HCT116 (cell line): ENCODE measurements at places on chromosomes 5 and 9. TPM values are rescaled to one million over a fixed set of nuclear protein-coding genes. Genes with fewer than 3 reads are reported as not detected.
A peak's percentile ranks its signal among the peaks of the same experiment; 100 is the strongest.

GRCh38 chr9:23850242-23850689 is 24.2 kb upstream of the ELAVL2 start:
- H3K4me3 ChIP-seq = no peak overlapping the region
- DNase-seq = no peak
- no peaks in the 10 kb centered on the region for H3K4me1 ChIP-seq
- H3K27me3 ChIP-seq = no peaks in the 10 kb centered on the region

Gene FAM151B
- total RNA-seq = 1.2 TPM

DNA sequence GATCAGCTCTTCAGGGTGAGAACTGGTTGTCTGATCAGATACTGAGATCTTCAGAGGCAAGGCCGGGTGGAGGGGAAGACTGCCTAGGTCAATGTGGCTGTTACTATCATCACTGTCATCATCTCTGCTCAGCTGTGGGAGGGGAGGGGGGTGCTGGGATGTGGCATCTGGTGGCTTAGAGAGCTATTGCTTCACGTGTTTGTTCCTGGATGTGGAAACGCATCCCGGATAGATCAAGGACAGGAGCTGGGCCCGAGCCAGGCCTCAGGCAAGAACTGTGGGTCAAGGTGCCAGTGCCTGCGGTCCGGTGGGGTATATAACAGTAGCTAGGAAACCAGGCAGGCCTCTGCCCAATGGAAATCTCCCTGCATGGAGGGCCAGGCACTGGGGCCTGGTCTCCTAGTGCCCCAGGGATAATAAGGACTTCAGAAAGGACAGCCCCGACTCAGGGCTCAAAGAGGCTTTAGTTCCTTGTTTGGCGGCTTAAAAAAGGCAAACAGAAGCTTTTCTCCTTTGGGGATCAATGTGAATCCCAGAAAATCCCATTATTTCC is 30.3 kb upstream of the TIFAB start:
- H3K27ac ChIP-seq = no peak overlapping the region
- no peaks in the 10 kb centered on the region for H3K4me1 ChIP-seq
- no peak for DNase-seq
- H3K4me3 ChIP-seq = no peak overlapping the region
- H3K27me3 ChIP-seq = no peaks in the 10 kb centered on the region

Gene KIF4B
- 0.12 TPM for total RNA-seq

Gene C9
- 0.34 TPM for total RNA-seq

DNA sequence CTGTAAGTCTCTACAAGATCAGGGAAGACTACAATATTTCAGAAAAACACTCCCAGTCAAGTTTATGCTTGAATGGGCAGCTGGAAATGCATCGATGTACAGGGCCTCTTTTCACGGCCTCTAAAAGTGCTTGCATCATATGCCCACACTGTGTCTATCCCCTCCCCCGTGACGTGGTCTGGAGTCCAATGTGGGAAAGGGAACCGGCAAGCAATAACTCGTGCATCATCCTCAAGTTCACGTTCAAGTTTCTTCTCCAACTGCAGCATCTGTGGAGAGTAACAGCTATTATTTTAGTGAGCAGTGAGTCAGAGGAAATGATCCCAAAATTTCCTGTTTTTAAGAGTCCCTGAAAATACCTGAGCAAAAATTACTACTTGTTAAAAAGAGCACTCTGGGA is 22.3 kb downstream of the ATPSCKMT start:
- no peak overlapping the region for H3K4me3 ChIP-seq
- H3K27me3 ChIP-seq = no peaks in the 10 kb centered on the region
- no peaks in the 10 kb centered on the region for H3K4me1 ChIP-seq
- DNase-seq = no peak

- H3K27ac ChIP-seq = no peak overlapping the region
- no peaks in the 10 kb centered on the region for H3K4me1 ChIP-seq
- no peaks in the 10 kb centered on the region for H3K27me3 ChIP-seq
Observed at GRCh38 chr5:116507051-116507537, 67.5 kb downstream of the SEMA6A start.

DNA sequence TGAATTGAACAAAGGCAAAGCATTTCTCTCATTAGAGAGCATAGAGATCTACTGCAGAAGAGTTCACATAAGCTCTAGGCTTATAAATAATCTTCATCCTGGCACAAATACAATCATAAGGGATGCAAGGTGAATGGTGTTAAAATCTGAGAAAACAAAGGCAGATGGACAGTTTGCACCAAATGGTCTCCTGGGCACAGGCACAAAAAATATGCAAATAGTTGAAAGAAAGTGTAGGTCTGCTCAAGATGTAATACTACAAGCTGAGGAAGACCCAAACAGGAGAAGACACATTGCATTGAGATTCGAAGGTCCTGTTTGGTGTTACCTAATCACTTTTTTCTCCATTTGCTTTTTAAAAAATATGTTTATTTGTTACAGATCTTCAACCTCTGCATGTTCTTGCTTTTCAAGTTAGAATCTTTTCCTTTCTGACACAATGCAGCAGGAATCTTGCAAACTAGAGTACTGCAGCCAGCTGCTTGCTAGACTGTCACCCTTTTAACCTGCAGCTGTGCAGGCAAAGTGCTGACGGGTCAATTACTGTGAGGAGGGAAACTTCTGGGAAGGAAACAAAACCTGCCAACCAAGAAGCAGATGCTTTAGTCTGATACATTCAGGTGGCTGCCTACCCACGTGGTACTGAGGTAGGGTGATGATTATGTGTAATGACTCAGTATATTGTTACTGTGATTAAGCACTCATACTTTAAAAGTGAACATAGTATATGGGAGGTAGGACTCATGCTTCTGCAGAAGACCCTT is 1048.6 kb upstream of the SEMA6A start:
- H3K4me1 ChIP-seq = no peaks in the 10 kb centered on the region
- no peaks in the 10 kb centered on the region for H3K36me3 ChIP-seq

DNA sequence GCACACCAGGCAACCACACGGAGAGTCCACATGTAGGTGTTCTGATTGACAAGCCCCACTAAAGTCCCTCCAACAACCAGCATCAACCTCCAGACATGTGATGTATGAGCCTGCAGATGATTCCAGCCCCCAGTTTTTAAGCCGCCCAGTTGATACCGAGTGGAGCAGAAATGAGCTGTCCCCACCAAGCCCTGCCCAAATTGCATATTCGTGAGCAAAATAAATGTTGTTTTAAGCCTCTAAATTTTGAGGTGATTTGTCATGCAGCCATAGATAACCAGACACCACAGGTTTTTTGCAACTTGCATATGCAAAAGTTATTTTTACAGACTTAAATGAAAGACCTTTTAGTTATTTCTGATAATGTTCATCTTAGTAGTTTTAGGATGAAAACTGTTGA is 187.7 kb downstream of the PIK3R1 start:
- H3K4me1 ChIP-seq = peaks cover 14% of the 10 kb centered on the region; the same call in 1 of the 2 replicates
- no peak overlapping the region for H3K27ac ChIP-seq
- no peak overlapping the region for H3K4me3 ChIP-seq

GRCh38 chr9:16342246-16343020 is 528.0 kb downstream of the BNC2 start:
- no peaks in the 10 kb centered on the region for H3K4me1 ChIP-seq
- no peak overlapping the region for H3K4me3 ChIP-seq
- H3K27ac ChIP-seq = no peak overlapping the region

DNA sequence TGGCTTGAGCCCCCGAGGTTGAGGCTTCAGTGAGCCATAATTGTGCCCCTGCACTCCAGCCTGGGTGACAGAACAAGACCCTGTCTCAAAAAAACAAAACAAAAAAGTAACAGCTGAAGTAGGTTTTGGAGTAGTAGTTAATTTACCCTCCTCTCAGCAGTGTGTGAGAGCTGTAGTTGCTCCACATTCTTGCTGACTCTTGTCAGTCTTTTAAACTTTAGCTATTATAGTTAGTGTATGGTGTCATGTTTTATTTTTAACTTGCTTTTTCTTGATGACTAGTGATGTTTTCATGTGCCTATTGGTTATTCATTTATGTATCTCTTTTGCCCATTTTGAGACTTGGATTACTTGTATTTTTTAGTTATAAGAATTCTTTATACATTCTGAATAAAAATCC is 52.9 kb upstream of the DHFR start:
- H3K36me3 ChIP-seq = no peaks in the 10 kb centered on the region
- no peaks in the 10 kb centered on the region for H3K4me1 ChIP-seq
- H3K27me3 ChIP-seq = no peaks in the 10 kb centered on the region

DNA sequence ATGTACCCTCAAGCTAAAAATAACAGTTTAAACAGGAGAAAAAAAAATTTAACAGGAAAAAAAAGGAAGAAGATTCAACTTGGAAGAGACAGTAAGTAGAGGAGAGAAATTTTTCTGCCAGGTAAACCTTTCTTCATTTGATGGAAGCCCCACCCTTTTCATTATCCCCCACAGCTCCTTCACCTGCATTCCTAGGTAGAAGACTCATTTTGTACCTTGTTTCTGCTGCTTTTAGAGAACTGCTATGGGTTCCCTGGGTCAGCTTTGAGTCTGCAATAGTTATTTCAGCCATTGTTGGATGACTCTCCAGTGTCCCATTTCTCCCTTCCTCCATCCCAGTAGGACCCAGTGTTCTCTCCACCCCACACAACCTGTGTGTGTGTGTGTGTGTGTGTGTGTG is 74.1 kb upstream of the CPEB4 start:
- H3K27me3 ChIP-seq = no peaks in the 10 kb centered on the region
- DNase-seq = no peak
- H3K27ac ChIP-seq = no peak overlapping the region
- H3K4me3 ChIP-seq = no peak overlapping the region
- H3K4me1 ChIP-seq = no peaks in the 10 kb centered on the region

Gene PDLIM4
- total RNA-seq = not detected

Gene AP3B1
- total RNA-seq = 54.5 TPM

- H3K4me3 ChIP-seq = no peak overlapping the region
- no peaks in the 10 kb centered on the region for H3K4me1 ChIP-seq
- peaks cover 43% of the 10 kb centered on the region for H3K27me3 ChIP-seq
- peak; percentile 18 for DNase-seq
Observed at GRCh38 chr9:89576404-89576839, 28.4 kb upstream of the GADD45G start.

GRCh38 chr9:93976973-93977372 is 21.8 kb upstream of the BARX1 start:
- no peaks in the 10 kb centered on the region for H3K36me3 ChIP-seq
- no peak for DNase-seq
- H3K27me3 ChIP-seq = no peaks in the 10 kb centered on the region

DNA sequence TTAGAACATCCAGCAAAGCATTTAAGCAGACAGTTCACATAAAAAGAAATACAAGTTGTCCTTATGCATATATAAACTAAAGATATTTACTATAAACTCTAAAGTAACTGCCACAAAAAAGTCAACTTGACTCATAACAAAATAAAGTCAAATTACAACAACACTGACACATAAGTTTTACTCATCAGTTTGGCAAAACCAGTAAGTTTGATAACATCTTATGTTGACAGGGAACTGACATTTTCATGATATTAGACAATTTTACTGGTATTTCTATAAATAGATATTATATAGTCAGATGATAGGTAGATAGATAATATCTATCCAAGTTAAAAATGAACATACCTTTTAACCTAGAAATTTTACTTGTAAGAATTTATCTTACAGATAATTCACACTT is 9.9 kb upstream of the TSLP start:
- DNase-seq = no peak
- H3K27me3 ChIP-seq = peaks cover 5% of the 10 kb centered on the region
- H3K4me1 ChIP-seq = no peaks in the 10 kb centered on the region
- no peak overlapping the region for H3K27ac ChIP-seq
- no peaks in the 10 kb centered on the region for H3K36me3 ChIP-seq

DNA sequence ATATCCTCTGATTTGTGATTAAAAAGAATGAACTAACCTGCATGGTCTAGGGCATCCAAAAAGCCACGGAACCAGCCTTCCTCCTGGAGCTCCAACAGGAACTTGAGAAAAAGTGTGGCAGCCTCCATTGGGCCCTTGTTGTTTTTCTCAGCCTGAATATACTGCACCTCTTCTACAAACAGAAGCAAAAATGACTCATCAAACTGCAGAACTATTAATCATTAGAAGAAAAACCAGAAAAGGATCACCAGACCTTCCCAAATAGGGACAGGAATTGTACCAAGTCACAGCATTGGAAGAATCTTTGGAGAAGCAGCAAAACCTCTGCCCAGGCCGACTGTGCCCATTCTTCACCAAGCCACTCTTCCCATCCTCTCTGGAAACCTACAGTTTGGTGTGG is 25.2 kb downstream of the RIGI start:
- peaks cover 33% of the 10 kb centered on the region for H3K4me1 ChIP-seq
- H3K27ac ChIP-seq = no peak overlapping the region
- no peaks in the 10 kb centered on the region for H3K27me3 ChIP-seq
- DNase-seq = no peak
- no peaks in the 10 kb centered on the region for H3K36me3 ChIP-seq

DNA sequence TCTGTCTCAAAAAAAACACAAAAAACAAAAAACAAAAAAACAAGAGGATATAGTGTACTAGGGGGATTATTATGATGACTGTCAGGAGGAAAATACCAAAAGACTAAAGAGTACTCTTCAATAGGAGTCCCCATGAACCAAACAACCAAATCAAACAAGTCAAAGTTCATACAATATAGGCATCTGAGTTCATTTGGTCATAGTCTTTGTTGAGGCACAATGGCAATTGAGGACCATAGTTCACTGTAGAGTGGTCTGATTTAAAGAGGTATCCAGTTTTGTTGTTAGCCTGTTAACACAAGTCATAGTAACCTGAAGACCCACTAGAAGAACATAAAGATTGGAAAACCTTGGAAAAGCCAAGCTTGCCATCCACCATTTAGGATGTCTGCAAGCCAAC is 11.3 kb upstream of the UBTD2 start:
- H3K36me3 ChIP-seq = no peaks in the 10 kb centered on the region
- no peak overlapping the region for H3K27ac ChIP-seq
- no peak for DNase-seq

DNA sequence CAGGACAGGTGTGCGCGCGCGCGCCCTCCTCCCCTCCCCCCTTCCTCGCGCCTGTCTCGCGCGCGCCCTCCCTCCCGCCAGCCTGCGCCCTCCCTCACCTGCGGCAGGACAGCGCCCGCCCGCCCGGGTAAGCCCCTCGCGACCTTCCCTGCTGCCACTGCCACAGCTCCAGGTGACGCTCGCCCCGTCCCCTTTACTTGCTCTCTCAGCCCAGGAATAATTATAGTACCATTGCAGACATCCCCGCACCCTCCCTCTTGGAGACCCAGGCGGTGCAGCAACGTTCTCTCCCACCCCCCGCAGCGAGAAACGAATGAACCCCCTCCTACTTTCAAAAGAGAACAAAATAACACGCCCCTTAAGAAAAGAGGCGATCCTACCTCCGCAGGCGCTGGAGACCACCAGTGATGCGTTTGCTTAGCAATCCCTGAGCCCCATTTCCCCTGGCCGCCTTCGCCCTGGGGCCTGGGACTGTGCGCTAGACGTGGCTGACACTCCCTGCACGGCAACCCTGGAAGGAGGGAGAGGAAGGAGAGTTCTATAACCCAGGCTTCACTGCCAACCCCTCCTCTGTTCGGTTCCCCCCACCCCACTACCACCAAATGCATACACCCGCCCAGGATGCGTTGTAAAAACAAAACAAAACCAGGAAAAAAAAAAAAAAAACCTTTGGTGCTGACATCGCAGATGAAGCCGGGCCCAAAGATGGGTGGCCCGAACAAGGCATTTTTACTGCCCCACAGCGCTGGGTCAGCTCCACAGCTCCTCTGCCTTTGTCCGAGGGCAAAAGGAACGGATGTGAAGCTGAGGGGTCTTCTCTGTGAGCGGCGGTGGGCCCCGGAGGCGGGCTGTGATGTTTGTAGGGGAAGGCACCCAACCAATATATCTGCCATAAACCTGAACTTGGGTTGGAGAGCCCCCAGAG is 5.6 kb upstream of the PURA start:
- DNase-seq = no peak
- H3K4me1 ChIP-seq = peaks cover 42% of the 10 kb centered on the region
- no peaks in the 10 kb centered on the region for H3K27me3 ChIP-seq
- peak overlapping the region; percentile 89 for H3K27ac ChIP-seq
- H3K36me3 ChIP-seq = no peaks in the 10 kb centered on the region
- H3K4me3 ChIP-seq = peak overlapping the region; percentile 87

- no peaks in the 10 kb centered on the region for H3K36me3 ChIP-seq
- no peaks in the 10 kb centered on the region for H3K27me3 ChIP-seq
- DNase-seq = no peak
- no peak overlapping the region for H3K4me3 ChIP-seq
- H3K4me1 ChIP-seq = peaks cover 7% of the 10 kb centered on the region; the same call in 1 of the 2 replicates
Observed at GRCh38 chr9:3902631-3903030, 376.8 kb upstream of the RFX3 start.
